H9 (cell line): ENCODE measurements at places on chromosomes 3 and 15. TPM values are rescaled to one million over a fixed set of nuclear protein-coding genes. Genes with fewer than 3 reads are reported as not detected.
A peak's percentile ranks its signal among the peaks of the same experiment; 100 is the strongest.

TMIE gene
- total RNA-seq = 0.63 and 0.66 TPM in 2 replicates

CLRN1 gene
- total RNA-seq = not detected in 2 replicates

PCOLCE2 gene
- 6.8 and 9.2 TPM in 2 replicates for total RNA-seq

GRCh38 chr3:116384717-116385116 is 60.6 kb downstream of the LSAMP start:
- no peak for DNase-seq
- peaks cover 3% of the 10 kb centered on the region; the same call in 1 of the 2 replicates for H3K4me1 ChIP-seq
- H3K27ac ChIP-seq = no peak overlapping the region
- H3K4me3 ChIP-seq = no peak overlapping the region
- no peaks in the 10 kb centered on the region for H3K27me3 ChIP-seq
- no peaks in the 10 kb centered on the region for H3K36me3 ChIP-seq

- peaks cover under 1% of the 10 kb centered on the region; the same call in 1 of the 2 replicates for H3K4me1 ChIP-seq
- DNase-seq = no peak
- H3K27ac ChIP-seq = no peak overlapping the region
- H3K36me3 ChIP-seq = no peaks in the 10 kb centered on the region
- H3K27me3 ChIP-seq = no peaks in the 10 kb centered on the region
Measured at GRCh38 chr3:173943264-173943663, 545.7 kb downstream of the NLGN1 start.

DNA sequence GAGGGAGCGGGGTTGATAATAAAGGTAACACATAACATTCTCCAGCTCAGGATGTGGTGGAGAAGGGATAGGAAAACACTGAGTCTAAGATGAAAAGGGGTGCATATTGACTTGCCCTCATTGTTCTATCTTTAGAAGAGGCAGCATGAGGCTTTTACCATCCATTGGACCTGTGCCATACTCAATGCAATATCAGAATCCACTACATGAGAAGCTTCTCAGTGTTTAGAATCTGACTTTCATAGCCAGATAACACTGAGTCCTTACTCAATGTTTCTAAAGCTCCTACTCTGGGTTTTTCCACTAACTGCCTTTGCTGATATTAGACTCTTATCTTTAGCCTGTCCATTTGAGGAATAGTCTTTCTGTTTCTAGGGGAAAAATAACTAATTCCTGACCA is 24.3 kb upstream of the GADL1 start:
- DNase-seq = no peak
- H3K27me3 ChIP-seq = no peaks in the 10 kb centered on the region
- no peak overlapping the region for H3K4me3 ChIP-seq
- H3K36me3 ChIP-seq = peaks cover 3% of the 10 kb centered on the region
- no peaks in the 10 kb centered on the region for H3K4me1 ChIP-seq
- no peak overlapping the region for H3K27ac ChIP-seq

DNA sequence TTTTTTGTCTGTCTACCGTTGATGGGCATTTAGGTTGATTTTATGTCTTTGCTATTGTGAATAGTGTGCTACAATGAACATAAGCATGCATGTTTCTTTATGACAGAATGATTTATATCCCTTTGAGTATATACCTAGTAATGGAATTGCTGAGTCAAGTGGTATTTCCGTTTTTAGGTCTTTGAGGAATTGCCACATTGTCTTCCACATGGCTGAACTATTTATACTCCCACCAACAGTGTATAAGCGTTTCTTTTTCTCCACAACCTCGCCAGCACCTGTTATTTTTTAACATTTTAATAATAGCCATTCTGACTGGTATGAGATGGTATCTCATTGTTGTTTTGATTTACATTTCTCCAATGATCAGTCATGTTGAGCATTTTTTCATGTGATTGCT is 89.6 kb upstream of the GALNT15 start:
- H3K4me3 ChIP-seq = no peak overlapping the region
- no peak overlapping the region for H3K27ac ChIP-seq
- H3K27me3 ChIP-seq = no peaks in the 10 kb centered on the region
- no peak for DNase-seq
- peaks cover 9% of the 10 kb centered on the region; the same call in 1 of the 2 replicates for H3K36me3 ChIP-seq

DNA sequence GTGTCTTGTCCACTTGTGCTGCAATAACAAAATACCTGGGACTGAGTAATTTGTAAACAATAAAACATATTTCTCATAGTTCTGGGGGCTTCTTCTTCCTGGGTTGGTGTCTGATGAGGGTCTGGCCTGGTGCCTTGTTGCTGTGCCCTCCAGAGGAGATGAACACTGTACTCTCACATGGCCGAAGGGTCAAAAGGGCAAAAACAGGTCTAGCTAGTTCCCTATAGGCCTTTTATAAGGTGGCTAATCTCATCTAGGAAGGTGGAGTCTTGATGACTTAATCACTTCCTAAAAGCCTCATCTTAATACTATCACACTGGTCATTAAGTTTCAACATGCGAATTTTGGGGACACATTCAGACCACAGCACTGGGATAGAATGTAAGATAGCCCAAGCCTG is 228.4 kb downstream of the TLE3 start:
- no peaks in the 10 kb centered on the region for H3K27me3 ChIP-seq
- no peak for DNase-seq
- no peaks in the 10 kb centered on the region for H3K4me1 ChIP-seq
- peaks cover under 1% of the 10 kb centered on the region; the same call in 1 of the 2 replicates for H3K36me3 ChIP-seq
- no peak overlapping the region for H3K27ac ChIP-seq

GRCh38 chr3:136949146-136949545 is 8.6 kb upstream of the IL20RB start:
- DNase-seq = no peak
- H3K27me3 ChIP-seq = no peaks in the 10 kb centered on the region
- H3K4me1 ChIP-seq = no peaks in the 10 kb centered on the region
- H3K4me3 ChIP-seq = no peak overlapping the region

DNA sequence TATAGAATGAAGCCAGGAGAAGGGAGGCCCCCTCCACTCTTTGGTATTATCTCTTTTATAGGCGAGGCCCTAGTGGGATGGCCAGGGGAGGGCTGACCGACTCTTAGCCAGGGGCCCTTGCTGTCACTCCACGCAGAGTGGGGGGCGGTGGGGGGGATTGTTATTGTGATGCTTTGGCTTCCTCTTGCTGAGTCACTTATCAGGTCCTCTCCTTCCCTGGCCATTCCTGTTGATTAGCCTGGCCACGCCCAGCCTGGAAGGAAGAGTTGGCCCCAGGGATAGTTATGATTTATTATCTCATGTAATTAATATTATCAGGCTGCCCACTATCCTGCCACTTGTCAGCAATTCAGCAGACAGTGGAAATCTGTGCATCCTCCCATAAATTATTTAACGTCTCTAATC is 25.5 kb upstream of the SKOR1 start:
- peaks cover 2% of the 10 kb centered on the region; the same call in 1 of the 2 replicates for H3K4me1 ChIP-seq
- H3K4me3 ChIP-seq = no peak overlapping the region
- H3K36me3 ChIP-seq = peaks cover 10% of the 10 kb centered on the region
- H3K27ac ChIP-seq = no peak overlapping the region

DNA sequence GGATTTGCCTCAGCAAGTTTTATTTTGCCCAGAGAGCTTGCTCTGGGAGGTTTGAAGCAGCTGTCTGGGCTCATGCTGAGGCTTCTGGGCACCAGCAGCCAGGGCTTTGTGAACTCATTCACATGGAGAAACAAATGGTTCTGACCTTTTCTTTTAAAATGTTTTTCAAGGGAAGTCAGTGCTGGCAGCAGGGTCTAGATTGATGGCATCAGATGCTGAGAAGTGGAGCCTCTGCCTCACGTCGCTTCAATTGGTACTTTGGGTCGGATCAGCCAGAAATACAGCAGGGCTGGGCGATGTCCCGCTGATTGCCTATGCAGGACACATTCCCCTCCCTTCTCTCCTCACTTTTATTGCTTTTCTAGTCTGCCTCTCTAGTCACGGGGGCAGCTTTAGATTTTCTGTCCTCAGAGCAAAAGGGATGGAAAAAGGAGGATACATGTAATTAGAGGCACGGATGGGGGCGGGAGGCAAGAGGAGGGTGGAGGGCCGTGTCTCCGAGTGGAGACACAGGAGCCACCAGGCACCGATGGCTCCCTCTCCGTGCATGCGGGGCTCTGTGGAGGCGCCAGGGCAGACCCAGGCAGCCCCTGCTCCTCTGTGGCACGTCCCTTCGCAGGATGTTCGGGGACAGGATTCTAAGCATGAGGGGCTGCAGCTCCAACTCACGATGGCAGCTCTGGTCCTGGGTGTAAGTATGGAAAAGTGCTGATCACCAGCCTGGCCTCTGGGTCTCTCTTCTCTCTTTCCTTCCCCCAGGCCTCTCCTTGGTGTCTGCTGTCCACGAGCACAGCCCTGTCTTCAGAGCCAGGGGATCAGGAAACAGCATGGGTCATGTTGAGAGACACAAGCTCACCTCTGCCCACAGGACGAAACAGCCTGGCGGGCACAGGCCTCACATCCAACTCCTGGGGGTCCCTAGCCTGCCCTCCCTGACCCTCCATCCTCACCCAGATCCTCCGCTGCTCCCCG is 116.1 kb downstream of the FAM43A start:
- H3K4me3 ChIP-seq = no peak overlapping the region
- H3K27me3 ChIP-seq = no peaks in the 10 kb centered on the region; the same call in 1 of the 2 replicates
- no peak overlapping the region for H3K27ac ChIP-seq

- H3K36me3 ChIP-seq = no peaks in the 10 kb centered on the region
- H3K27ac ChIP-seq = no peak overlapping the region
- H3K4me1 ChIP-seq = no peaks in the 10 kb centered on the region
Measured at GRCh38 chr15:95760508-95760907, 570.0 kb upstream of the NR2F2 start.

- peaks cover 12% of the 10 kb centered on the region for H3K36me3 ChIP-seq
- H3K27ac ChIP-seq = no peak overlapping the region
- no peaks in the 10 kb centered on the region for H3K4me1 ChIP-seq
- H3K27me3 ChIP-seq = no peaks in the 10 kb centered on the region
- peak; percentile 39 for DNase-seq
Measured at GRCh38 chr3:96779810-96780209, 34.6 kb upstream of the EPHA6 start.

DNA sequence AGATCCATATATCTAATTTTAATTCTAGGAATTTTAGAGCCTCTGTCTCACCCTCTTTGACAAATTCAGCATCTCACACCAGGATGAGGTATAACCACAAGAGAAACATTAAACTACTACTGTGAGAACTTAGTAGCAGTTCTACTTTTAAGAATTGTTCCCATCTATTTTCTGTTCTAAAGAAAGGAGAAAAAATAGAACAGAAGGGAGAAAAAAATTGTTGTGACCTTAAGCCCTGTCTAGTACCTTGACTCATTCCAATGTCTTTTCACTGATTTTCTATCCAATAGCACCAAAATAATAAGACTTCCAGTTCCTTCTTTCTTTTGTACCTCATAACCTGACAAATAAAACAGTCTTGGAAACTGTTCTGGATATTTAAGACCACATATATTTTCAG is 37.0 kb downstream of the FRMD5 start:
- no peak overlapping the region for H3K27ac ChIP-seq
- no peak overlapping the region for H3K4me3 ChIP-seq
- no peak for DNase-seq
- H3K27me3 ChIP-seq = no peaks in the 10 kb centered on the region
- no peaks in the 10 kb centered on the region for H3K4me1 ChIP-seq
- H3K36me3 ChIP-seq = no peaks in the 10 kb centered on the region

- no peak overlapping the region for H3K27ac ChIP-seq
- no peaks in the 10 kb centered on the region for H3K27me3 ChIP-seq
- no peaks in the 10 kb centered on the region for H3K36me3 ChIP-seq
- no peak for DNase-seq
- H3K4me3 ChIP-seq = no peak overlapping the region
- H3K4me1 ChIP-seq = no peaks in the 10 kb centered on the region
Measured at GRCh38 chr3:116135457-116136085, 309.7 kb downstream of the LSAMP start.

DNA sequence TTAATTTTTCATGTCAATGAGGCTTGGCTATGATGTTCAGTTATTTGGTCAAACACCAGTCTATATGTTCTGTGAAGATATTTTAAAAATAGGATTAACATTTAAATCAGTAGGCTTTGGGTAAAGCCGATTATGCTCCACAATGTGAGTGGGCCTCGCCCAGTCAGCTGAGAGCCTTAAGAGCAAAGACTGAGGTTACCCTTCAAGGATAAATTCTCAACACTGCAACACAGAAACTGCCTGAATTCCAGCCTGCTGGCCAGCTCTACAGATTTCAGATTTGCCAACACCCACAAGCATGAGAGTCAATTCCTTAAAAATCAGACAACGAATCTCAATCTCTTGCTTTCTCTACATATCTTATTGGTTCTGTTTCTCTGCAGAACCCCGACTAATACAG is 188.3 kb downstream of the PLCH1 start:
- H3K27ac ChIP-seq = no peak overlapping the region
- H3K36me3 ChIP-seq = peaks cover 20% of the 10 kb centered on the region
- no peak for DNase-seq
- H3K4me3 ChIP-seq = no peak overlapping the region
- H3K27me3 ChIP-seq = no peaks in the 10 kb centered on the region
- H3K4me1 ChIP-seq = no peaks in the 10 kb centered on the region

GRCh38 chr3:168152149-168152548 is 56.4 kb upstream of the GOLIM4 start:
- H3K27ac ChIP-seq = no peak overlapping the region
- no peaks in the 10 kb centered on the region for H3K4me1 ChIP-seq
- no peak for DNase-seq
- peaks cover 32% of the 10 kb centered on the region for H3K36me3 ChIP-seq

- H3K4me3 ChIP-seq = no peak overlapping the region
- H3K4me1 ChIP-seq = no peaks in the 10 kb centered on the region
- no peak overlapping the region for H3K27ac ChIP-seq
Measured at GRCh38 chr3:100525753-100526612, 33.6 kb downstream of the TMEM45A start.

GRCh38 chr3:141663993-141664392 is 74.1 kb upstream of the RNF7 start:
- H3K27me3 ChIP-seq = peaks cover 3% of the 10 kb centered on the region; the same call in 1 of the 2 replicates
- H3K36me3 ChIP-seq = peaks cover 17% of the 10 kb centered on the region

DNA sequence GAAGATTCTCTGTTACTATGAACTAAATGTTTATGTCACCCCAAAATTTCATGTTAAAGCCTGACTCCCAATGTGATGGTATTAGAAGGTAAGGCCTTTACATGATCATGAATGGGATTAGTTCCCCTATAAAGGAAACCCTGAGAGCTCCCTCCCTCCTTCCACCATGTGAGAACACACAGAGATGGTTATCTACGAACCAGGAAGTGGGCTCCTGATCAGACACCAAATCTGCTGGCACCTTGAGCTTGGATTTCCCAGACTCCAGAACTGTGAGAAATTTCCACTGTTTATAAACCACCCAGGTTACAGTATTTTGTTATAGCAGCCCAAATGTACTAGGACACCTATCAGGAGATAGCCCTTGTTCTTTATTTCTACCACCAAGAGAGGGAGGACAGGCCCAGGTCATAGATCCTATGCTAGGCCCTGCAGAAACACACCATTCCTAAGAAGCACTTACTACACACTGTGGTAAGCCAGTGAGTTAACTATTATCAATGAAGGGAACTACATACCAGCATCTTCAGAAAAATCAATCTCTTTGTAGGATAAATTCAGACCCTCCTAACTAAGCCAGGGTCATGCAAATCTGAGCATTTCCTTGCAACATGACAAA is 59.0 kb downstream of the PRKAR2A start:
- no peaks in the 10 kb centered on the region for H3K36me3 ChIP-seq
- H3K4me3 ChIP-seq = no peak overlapping the region
- no peak overlapping the region for H3K27ac ChIP-seq
- no peaks in the 10 kb centered on the region for H3K4me1 ChIP-seq
- H3K27me3 ChIP-seq = no peaks in the 10 kb centered on the region
- no peak for DNase-seq
